ENCODE measurements at places on chromosomes 7 and 10.

GRCh38 chr10:20170661-20171060 is 354.4 kb downstream of the PLXDC2 start:
- DNase-seq, result no peak

DNA sequence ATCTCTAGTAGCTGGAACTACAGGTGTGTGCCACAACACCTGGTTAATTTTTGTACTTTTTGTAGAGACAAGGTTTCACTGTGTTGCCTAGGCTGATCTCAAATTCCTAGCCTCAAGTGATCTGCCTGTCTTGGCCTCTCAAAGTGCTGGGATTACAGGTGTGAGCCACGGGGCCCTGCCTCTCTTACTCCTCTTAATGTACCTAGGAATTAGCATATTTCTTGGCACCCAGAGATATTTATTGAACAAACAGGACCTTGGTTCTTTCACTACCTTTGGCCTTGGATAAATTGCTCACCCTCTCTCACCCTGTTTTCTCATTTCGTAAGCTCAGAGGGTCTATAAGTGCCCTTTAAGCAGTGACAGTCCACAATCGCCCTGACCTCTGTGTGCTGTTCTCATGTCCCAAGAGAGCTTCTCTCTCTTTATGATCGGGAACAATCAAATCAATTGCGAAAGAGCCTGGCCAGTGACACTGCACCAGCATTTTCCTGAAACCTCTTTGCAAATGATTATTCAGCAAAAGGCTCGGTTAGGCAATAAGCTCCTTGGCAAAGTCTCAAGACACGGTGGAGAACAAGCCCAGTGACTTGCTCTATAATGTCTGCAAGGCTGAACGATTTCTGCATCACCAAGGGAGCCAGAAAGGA is 117.7 kb downstream of the APBB1IP start:
- no peak for DNase-seq

DNA sequence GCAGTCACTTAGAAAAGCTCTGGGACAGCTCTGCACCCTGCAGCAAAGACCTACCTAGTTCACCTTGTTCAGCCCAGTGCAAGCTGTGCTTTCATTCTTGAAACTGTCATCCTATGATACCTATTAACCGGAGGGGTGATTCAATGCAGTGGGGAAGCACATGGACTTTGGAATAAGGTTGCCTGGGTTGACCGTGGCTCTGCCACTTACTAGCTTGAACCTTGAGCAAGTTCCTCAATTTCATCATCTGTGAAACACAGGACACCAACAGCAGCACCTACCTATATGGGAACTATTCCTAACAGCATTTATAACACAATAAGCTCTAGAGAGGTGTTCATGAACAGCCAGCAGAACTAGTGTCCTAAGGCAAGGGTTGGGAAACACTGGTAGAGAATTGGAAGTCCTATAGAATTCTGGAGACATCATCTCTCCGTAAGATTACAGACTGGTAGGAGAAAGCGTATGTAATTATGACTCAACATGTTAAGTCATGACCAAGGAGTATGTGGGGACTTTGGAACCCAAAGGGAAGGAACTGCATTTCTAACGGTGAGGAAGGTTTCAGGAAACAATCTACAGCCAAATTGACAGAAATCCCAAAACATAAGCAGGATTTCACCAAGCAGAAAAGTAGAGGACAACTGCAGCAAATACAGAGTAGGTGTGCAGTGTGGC is 270.0 kb downstream of the USP6NL start:
- no peak for DNase-seq

DNA sequence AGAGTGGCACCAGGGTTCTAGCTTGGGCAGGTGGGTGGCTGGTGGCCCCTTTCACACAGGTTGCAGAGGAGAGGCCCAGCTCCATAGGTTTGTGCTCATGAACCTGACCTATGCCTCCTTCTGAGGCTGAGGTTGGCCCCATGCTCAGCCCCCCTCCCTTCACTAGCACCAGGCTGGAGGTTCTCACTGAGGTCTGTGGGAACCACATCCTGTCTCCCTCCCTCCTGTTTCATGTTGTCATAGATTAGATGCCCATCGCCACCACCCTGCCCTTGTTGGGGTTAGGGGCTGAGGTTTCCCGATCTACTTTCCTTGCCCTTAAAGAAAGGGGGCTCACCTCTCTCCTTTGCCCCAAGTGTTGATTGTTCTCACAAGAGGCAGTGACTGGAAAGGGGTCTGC is 14.7 kb downstream of the NEUROG3 start:
- DNase-seq, result no peak

DNA sequence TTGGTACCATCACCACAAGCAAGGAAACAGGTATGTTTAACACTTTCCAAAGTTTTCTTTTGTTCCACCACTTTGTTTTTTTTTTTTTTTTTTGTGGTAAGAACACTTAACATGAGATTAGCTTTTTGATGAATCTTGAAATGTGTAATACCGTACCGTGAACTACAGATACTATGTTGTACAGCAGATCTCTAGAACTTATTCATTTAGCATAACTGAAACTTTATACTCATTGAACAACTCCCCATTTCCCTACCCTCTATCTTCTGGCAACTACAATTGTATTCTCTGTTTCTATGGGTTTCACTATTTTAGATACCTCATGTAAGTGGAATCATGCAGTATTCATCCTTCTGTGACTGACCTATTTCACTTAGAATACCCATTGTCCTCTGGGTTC is 162.7 kb upstream of the ITGB1 start:
- DNase-seq, result no peak

DNA sequence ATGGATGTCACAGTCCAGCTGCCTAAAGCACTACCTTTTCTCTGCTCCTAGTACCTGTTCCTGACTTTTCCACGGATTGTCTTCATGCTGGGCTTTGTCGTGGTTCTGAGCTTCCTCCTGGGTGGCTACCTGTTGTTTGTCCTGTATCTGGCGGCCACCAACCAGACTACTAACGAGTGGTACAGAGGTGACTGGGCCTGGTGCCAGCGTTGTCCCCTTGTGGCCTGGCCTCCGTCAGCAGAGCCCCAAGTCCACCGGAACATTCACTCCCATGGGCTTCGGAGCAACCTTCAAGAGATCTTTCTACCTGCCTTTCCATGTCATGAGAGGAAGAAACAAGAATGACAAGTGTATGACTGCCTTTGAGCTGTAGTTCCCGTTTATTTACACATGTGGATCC is 1.3 kb upstream of the INTS15 start:
- no peak for DNase-seq

DNA sequence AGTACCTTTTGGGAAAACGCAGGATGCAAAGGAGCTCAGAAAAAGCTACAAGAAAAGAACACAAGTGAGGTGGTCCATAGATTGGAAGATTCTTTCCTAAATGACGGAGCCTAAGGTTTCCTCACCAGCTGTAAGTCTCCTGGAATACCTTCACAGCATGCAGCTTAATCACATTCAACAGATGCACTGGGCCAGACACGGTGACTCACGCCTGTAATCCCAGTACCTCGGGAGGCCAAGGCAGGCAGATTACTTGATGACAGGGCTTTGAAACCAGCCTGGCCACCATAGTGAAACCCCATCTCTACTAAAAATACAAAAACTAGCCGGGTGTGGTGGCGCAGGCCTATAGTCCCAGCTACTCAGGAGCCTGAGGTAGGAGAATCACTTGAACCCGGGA is 228.7 kb downstream of the FRMD4A start:
- DNase-seq, result no peak
